ENCODE measurements at places on chromosomes 5 and 9. TPM values are rescaled to one million over a fixed set of nuclear protein-coding genes. Genes with fewer than 3 reads are reported as not detected.
A peak's percentile ranks its signal among the peaks of the same experiment; 100 is the strongest.

The NUTM2F gene
- total RNA-seq: not detected

The COL23A1 gene
- total RNA-seq: not detected

The GARIN3 gene
- not detected for total RNA-seq

The CCDC152 gene
- 16.3 TPM for total RNA-seq

The MEGF10 gene
- total RNA-seq: 0.71 TPM

The ANXA2R gene
- total RNA-seq: 8.0 TPM

The DNM1 gene
- total RNA-seq: 30.8 TPM

The RBM22 gene
- 60.8 TPM for total RNA-seq

The BAG1 gene
- 46.2 TPM for total RNA-seq

DNA sequence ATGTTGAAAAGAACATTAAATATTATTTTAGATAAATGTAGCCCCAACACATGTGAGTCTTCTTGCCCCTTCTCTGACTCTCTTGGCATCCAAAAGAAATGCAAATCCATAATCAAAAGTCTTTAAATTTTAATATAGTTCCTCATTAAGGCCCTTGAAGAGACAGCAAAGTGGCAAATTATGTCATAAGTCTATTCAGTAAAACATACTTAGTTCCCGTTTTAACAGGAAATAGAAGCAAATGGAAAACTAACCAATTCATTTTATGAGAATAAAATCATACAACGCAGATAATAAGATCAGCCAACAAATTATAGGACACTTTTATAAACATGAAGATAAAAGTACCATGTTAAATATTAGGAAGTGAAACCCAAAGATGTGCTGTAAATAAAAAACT is 20.1 kb upstream of the IFNB1 start:
- no peak for DNase-seq

DNA sequence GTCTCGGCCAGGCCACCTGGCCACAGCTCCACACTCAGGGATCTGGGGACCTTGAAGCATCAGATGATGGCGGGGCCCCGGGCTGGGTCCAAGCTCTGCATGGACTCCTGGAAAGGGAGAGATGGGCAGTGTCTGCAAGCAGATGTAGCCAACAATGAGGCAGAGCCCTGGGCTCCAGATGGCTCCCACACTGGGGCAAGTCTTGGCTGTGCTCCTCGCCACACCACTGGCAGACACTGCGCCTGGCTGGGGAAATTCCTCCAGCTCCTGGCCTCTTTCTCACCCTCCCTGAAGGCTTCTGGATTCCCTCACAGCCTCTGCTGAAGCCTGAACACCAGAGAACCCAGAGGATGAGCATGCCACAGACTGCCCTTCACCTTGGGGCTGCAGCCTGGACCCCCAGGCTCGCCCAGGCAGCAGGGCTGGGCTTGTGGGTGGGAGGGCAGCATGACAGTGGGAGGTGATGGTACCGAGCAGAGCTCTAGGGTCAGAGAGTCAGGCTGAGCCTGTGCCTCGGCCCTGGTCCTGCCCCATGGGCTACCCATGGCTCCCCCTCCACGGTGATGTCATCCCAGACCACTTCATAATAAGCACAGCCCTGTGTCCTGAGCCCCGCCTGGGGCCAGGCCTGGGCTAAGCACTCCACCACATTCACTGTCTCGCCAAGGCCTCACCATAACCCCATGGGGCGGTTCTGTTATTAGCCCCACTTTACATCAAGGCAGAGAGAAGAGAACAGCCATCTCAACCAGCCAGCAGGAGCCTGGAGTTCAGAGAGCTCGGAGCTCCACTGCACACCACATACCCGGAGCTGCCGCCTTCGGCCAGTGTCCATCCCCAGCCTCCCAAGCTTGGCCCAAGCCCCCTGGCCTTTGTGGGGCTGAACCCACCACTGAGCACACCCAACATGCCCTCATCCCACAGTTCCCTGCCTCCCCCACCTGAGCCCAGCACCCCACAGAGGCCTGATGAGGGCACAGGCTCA is 62.2 kb upstream of the ADAMTS2 start:
- DNase-seq: no peak

DNA sequence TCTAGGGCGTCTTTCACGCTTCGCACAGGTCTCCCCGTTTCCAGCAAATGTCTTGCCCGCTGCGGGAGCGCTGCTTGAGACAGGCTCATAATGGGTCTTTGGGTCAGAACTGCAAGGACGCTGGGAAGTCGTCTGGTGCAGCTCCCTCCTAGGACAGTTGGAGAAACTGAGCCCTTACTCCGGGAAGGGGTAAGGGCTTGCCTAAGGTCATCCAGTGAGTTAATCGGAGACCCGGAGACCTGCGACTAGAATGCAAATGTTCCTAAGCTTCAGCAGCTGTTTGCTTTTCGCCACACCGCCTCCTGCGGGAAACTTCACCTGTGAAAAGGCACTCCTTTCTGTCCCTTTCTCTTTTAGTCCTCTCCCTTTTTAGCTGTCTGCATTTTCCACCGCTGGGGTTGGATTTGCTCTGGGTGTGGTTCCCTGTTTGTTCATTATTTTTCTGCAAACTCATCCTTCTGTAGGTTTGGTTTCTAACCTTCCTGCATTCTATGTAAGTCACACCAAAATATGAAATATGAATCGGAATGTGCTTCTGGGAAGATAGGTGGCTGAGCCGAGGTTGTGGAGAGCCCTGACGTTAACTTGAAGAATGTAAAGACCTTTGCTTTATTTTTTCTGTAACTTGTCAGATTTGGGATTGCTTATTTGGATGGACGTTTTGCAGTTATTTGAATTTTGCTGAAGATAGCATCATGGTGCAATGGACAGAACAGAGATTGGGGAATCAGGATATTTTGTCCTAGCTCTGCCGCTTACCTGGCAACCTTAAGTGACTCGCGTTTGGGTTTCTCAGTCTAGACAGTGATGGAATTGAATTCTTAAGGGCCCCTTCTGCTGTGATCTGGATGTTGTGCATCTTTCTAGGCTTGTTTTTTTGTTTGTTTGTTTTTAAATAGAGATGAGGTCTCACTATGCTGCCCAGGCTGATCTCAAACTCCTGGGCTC is 909 bp downstream of the SLC36A1 start:
- peak; percentile 50 for DNase-seq

GRCh38 chr5:167049043-167049663 is 1242.3 kb upstream of the WWC1 start:
- DNase-seq: peak; percentile 60

DNA sequence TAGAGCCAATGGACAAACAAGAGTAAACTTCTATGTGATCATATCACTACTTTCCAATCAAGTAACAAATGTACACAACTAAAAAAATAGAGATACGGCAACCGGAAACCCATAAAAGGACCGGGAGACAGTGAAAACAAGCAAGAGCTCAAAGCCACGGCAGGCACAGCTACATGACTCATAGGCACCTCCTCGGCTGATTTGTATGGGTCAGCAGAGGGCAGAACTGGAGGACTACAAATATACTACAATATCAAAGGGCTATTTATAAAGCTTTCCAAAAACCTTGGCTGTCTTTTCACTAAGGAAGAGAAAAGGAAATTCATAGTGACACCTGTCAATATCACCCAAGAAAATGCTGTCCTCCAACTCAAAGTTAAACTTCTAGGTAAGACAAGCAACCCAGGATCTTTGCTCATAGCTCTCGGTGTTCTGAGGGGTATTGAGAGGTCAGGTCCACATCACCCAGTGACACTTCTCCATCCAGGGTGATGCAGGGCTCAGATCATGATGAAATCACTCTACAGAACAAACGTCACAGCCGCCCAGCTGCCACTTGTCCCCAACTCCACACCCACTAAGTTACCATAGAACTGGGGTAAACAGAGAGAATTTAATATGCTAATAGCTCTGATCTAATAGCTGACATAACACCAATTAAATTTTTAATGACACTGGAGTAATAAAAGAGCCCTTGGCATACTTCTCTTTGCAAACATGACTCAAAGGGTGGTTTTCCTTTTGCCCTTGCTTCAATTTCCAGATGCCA is 41.3 kb downstream of the PFDN1 start:
- DNase-seq: peak; percentile 88

GRCh38 chr9:83060556-83060955 is 2.4 kb downstream of the RASEF start:
- DNase-seq: peak; percentile 44

- DNase-seq: no peak
Measured at GRCh38 chr9:93300175-93300572, 116.2 kb downstream of the WNK2 start.

DNA sequence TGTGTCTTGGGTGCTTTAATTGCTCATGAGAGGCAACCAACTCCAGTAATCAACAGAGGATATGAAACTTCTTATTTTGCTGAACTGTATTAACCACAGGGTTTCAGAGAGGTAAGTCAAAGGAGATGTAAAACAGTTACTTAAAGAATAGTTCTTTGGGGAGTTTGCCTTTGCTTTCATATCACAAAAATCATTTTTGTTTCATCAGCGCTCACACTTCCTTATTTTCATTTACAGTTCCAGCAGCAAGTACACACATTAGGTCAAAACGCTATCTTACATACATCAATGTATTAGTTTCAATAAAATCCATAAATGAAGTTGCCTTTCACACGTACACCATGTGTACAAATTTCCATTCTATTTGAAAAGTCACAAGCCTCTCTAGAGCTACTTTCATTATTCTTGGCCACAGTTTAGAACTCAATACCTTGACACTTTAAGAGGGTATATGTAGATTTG is 50.1 kb downstream of the ST8SIA4 start:
- no peak for DNase-seq

GRCh38 chr5:98750693-98751092 is 22.8 kb upstream of the RGMB start:
- DNase-seq: peak; percentile 27

DNA sequence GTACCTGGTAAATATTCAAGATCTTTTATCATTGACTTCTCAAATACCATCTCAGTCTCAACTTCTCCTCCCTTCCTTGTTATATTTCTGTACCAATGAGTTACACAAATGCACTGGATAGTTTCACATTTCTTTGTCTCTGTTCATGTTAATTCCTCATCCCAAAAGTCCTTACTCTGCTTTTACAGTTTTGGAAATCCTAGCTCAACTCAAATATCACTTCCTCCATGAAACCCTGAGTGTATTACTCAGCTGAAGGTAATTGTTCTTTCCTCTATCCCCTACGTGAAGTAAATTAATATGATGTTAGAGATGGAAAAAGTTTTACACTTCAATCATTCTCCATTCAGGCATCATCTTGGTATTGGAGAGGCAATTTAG is 241.5 kb downstream of the TLE4 start:
- no peak for DNase-seq

GRCh38 chr5:175889910-175890684 is 18.7 kb downstream of the CPLX2 start:
- no peak for DNase-seq

DNA sequence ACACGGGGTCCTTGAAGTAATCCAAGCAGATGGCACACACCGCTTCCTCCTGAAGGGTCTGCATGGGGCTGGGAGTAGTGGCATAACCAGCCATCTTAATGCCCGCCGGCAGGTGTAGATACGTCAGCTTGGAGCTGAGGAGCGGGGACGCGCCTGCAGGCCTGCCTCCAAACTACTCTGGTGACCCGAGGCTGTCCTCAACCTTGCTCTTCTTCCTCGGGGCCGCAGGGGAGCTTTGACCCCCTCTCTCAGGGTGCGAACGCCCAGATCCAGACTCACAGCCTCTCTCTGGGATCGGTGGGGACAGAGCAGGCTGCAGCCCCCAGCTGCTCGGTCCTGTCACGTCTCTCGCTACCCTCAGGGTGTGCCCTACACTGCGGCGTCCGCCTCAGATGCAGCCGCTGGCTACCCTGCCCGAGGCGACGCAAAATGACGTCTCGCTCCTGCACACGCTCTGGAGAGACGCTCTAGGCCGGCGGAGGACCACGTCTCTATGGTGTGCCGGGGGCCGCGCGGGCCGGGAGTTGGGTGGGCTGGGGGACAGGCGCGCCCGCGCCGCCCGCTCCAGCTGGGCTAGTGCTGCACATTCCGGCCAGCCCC is at the start of gene TRIM52:
Gene TRIM52, minus strand, starts transcription at position 424 of the 600 bp plus-strand sequence. Its CDS starts 330 bp downstream, at position 94.
- peak; percentile 91 for DNase-seq

- DNase-seq: no peak
Measured at GRCh38 chr9:137797206-137798120, 80.1 kb upstream of the CACNA1B start.

GRCh38 chr5:59143926-59144333 is 561.1 kb downstream of the RAB3C start:
- no peak for DNase-seq

DNA sequence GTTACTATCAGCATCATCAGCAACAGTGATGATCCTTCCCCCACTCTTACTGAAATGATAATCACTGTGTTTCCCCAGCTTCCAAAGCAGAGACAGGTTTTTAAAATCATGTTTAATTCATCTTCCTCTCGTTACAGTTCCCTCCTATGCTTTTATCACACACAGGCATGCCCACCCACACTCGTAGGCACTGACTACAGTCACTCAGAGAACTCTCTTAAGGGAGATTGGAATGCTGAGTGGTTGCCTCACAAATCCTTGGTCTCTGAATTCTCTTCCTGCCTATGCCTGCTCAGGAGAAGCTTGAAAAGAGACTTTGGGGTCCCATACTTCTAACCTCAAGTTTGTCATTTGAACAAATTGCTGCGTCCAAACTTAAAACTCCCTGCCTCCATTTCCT is 179.2 kb downstream of the FRMD3 start:
- no peak for DNase-seq

DNA sequence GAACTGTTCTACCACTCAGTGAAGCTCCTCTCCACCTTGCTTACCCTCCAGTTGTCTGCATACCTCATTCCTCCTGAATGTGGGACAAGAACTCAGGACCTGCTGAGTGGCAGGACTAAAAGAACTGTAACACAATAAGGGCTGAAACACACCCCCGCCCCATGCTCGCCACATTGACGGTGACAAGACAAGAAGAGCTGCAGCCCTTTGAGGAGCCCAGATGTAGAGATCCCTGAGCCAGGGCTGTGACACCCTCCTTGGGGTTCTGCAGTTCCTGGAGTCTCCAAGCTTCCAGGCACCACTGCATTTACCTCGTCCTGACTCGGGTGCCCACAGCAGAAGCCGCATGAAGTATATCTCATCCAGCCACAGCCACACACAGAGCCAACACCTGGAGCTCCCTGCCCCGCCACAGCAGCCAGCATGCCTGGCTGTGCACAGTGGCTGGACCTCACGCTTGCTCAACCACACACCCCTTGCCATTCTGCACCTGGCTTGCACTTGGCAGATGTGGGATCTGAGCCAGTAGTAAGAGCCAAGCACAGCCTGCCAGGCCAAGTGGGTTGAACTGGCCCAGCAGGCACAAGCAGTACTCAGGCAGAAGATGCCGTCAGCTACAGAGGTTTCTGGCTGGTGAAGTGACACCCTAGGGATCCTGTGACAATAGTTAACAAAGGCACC is 166.1 kb downstream of the RNF180 start:
- no peak for DNase-seq

DNA sequence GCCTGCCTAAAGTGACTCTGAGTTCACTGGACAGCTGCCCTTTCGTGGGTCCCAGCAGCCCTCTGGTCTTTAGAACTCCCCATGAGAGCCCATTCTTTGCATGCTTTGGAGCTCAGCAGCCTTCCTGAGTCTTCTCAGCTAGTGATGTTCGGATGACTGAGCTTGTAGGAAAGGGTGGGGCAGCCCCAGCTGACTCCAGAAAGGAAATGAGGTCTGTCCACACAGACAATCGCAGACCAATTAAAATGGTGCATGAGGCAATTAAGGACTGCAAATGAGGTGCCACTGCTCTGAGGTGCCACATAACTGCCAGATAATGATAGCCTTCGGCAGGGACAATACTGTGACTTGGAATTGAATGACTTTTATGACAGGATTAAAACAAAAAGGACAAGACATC is 25.4 kb upstream of the TOMM5 start:
- no peak for DNase-seq

All from Calu3 (cell line).